Tibial nerve (tissue), 4 donors: ENCODE measurements at places on chromosomes 13 and 19. TPM values are rescaled to one million over a fixed set of nuclear protein-coding genes. Genes with fewer than 3 reads are reported as not detected.

ATP4A gene
- not detected for total RNA-seq

ODAD3 gene
- not detected for total RNA-seq

RASL11A gene
- total RNA-seq, result 45.0 TPM

PLA2G4C gene
- 13.1 TPM for total RNA-seq

ADGRL1 gene
- total RNA-seq, result 13.2 TPM

TEAD2 gene
- total RNA-seq, result 39.0 TPM

- no peak for DNase-seq
- H3K4me1 ChIP-seq, result no peaks in the 10 kb centered on the region
- H3K36me3 ChIP-seq, result no peaks in the 10 kb centered on the region
- no peak overlapping the region for H3K4me3 ChIP-seq
Observed at GRCh38 chr13:41426047-41426446, 31.3 kb upstream of the RGCC start.

- H3K36me3 ChIP-seq, result no peaks in the 10 kb centered on the region
- H3K27ac ChIP-seq, result no peak overlapping the region
- no peak overlapping the region for H3K4me3 ChIP-seq
- no peak for DNase-seq
Observed at GRCh38 chr13:67630640-67631039, 400.5 kb upstream of the PCDH9 start.

DNA sequence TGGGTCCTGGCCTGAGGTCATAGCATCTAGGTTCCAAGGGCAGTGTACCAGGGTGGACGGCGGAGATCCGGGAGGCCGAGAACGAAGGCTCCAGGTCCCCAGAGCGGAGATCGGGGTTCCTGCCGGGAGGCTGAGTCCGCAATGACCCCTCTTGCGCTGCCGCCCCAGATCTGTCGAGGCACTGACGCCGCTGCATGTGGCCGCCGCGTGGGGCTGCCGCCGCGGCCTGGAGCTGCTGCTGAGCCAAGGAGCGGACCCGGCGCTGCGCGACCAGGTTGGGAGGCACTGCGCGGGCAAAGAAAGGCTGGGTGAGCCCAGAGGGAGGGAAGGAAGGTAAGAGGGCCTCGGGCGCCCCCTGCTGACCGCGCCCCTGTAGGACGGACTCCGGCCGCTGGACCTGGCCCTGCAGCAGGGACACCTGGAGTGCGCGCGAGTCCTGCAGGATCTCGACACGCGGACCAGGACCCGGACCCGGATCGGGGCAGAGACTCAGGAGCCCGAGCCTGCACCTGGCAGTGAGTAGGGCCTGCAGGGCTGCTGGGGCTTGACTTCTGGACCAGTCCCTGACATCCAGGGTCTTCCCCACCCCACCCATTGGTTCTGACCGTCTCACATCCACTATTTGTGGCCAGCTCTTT is 906 bp downstream of the ANKLE1 start:
- peaks cover 19% of the 10 kb centered on the region for H3K4me1 ChIP-seq
- no peaks in the 10 kb centered on the region for H3K27me3 ChIP-seq
- H3K27ac ChIP-seq, result no peak overlapping the region
- peak overlapping the region; percentile 41 for H3K4me3 ChIP-seq

GRCh38 chr13:104086759-104087158 is 1020.5 kb upstream of the SLC10A2 start:
- no peak overlapping the region for H3K27ac ChIP-seq
- H3K4me1 ChIP-seq, result no peaks in the 10 kb centered on the region
- H3K4me3 ChIP-seq, result no peak overlapping the region

GRCh38 chr13:100102042-100102441 is 13.1 kb downstream of the PCCA start:
- no peak overlapping the region for H3K27ac ChIP-seq
- H3K27me3 ChIP-seq, result no peaks in the 10 kb centered on the region
- peaks cover 16% of the 10 kb centered on the region for H3K36me3 ChIP-seq
- no peak overlapping the region for H3K4me3 ChIP-seq
- H3K4me1 ChIP-seq, result peaks cover 31% of the 10 kb centered on the region
- DNase-seq, result no peak

DNA sequence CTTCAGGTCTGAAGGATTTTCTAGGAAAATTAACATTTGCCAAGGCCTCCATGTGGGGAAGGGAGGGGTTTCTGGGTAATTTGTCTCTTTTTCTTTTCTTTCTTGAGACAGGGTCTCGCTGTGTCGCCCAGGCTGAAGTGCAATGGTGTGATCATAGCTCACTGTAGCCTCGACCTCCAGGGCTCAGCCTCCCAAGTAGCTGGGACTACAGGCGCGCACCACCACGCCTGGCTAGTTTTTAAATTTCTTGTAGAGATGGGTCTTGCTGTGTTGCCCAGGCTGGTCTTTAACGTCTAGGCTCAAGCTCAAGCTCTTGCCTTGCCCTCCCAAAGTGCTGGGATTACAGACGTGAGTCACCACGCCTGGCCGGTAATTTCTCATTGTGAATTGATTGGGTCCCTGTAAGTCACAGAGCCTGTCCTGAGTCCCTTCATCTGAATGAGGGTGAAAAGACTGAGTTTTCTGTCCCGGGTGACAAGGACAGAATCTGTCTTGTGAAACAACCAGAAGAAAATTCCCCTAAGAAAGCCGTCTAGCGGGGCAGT is 10.0 kb upstream of the SPC24 start:
- H3K4me1 ChIP-seq, result peaks cover 34% of the 10 kb centered on the region
- H3K27me3 ChIP-seq, result no peaks in the 10 kb centered on the region
- H3K36me3 ChIP-seq, result peaks cover 15% of the 10 kb centered on the region
- DNase-seq, result no peak
- H3K27ac ChIP-seq, result peak overlapping the region; percentile 75

DNA sequence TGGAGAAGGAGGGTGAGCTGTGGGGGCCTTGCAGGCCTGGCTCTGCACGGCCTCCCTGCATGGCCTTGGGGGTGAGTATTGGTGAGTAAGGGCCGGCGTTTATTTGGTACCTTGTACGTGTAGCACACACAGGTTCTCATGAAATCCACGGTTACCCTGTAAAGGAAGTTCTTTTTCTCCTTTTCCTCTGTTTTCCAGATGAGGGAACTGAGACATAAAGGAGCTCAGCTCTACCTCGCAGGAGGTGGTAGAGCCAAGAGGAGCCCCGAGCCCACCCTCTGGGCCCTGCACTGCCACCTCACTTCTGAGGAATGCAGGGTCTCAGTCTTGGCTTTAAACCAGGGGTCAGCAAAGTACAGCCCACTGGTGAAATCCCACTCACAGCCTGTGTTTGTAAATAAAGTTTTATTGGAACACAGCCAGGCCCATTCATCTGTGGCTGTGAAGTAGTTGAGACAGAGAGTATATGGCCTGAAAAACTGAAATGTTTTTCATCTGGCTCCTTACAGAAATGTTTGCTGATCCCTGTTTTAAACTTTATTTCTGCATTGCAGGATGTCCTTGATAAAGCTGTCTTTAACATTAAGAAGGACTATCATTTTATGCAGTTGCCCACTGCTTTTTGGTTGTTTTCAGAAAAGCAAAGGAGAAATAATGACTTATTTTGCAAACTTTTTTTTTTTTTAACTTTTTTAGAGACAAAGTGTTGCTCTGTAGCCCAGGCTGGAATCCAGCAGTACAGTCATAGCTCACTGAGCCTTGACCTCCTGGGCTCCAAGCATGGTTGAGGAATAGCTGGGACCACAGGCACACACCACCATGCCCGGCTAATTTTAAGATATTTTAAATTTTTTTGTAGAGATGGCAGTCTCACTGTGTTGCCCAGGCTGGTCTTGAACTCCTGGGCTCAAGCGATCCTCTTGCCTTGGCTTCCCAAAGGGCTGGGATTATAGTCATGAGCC is 6.4 kb downstream of the EPN1 start:
- no peaks in the 10 kb centered on the region for H3K27me3 ChIP-seq
- DNase-seq, result no peak
- H3K36me3 ChIP-seq, result peaks cover 91% of the 10 kb centered on the region
- H3K27ac ChIP-seq, result no peak overlapping the region
- H3K4me3 ChIP-seq, result no peak overlapping the region

GRCh38 chr19:49681830-49682229 is 4.8 kb downstream of the PRMT1 start:
- no peak for DNase-seq
- no peak overlapping the region for H3K27ac ChIP-seq
- H3K4me1 ChIP-seq, result peaks cover 26% of the 10 kb centered on the region

DNA sequence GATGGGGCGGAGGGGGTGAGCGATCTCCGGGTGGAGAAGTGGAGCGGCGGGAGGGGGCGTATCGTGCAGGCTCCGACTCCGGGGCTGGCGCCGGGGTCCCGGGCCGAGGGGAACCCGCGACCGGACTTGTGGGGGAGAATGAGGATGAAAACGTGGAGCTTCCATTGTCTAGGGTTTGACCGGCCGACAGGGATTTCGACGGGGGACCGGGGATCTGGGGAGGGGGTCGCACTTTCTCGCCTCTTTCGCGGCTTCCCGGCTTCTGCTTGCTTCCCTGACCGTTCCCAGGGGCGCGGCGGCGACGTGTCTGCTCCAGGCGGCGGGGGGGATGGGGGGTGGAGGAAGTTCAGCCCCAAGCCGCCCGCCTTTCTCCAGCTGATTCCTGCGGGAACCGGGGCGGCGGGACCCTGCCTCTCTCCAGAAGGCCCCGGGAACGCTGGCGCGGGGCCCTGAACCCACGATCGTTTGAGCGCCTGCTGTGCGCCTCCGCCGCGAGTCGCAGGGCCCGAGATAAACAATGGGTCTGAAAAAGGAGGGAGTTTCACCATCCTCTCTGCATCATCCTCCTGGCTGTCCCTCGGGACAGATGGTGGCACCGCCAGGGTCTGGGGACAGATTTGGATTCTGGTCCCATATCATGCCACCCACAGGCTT is 790 bp downstream of the TPM4 start:
- H3K36me3 ChIP-seq, result no peaks in the 10 kb centered on the region
- peaks cover 47% of the 10 kb centered on the region for H3K4me1 ChIP-seq
- peak; percentile 64 for DNase-seq
- H3K4me3 ChIP-seq, result peak overlapping the region; percentile 90
- H3K27me3 ChIP-seq, result no peaks in the 10 kb centered on the region

- peaks cover 11% of the 10 kb centered on the region for H3K36me3 ChIP-seq
- H3K27me3 ChIP-seq, result no peaks in the 10 kb centered on the region
- peak overlapping the region; percentile 62 for H3K4me3 ChIP-seq
- H3K27ac ChIP-seq, result peak overlapping the region; percentile 64
- H3K4me1 ChIP-seq, result peaks cover 69% of the 10 kb centered on the region
- DNase-seq, result no peak
Observed at GRCh38 chr19:48714759-48715675, 4.5 kb downstream of the MAMSTR start.

- H3K4me3 ChIP-seq, result no peak overlapping the region
- H3K36me3 ChIP-seq, result no peaks in the 10 kb centered on the region
- no peaks in the 10 kb centered on the region for H3K4me1 ChIP-seq
- DNase-seq, result no peak
Observed at GRCh38 chr19:28563964-28564921, 648.7 kb downstream of the UQCRFS1 start.

GRCh38 chr13:69616396-69616795 is 491.2 kb upstream of the ATXN8OS start:
- H3K36me3 ChIP-seq, result no peaks in the 10 kb centered on the region
- H3K4me3 ChIP-seq, result no peak overlapping the region
- no peaks in the 10 kb centered on the region for H3K4me1 ChIP-seq
- H3K27me3 ChIP-seq, result no peaks in the 10 kb centered on the region
- DNase-seq, result no peak

GRCh38 chr13:106143930-106144709 is 391.3 kb downstream of the EFNB2 start:
- no peaks in the 10 kb centered on the region for H3K4me1 ChIP-seq
- H3K36me3 ChIP-seq, result no peaks in the 10 kb centered on the region
- DNase-seq, result no peak
- no peaks in the 10 kb centered on the region for H3K27me3 ChIP-seq

GRCh38 chr19:10611907-10612306 is 13.4 kb upstream of the SLC44A2 start:
- no peaks in the 10 kb centered on the region for H3K27me3 ChIP-seq
- H3K27ac ChIP-seq, result peak overlapping the region; percentile 93
- H3K36me3 ChIP-seq, result no peaks in the 10 kb centered on the region
- DNase-seq, result no peak
- peaks cover 31% of the 10 kb centered on the region for H3K4me1 ChIP-seq

DNA sequence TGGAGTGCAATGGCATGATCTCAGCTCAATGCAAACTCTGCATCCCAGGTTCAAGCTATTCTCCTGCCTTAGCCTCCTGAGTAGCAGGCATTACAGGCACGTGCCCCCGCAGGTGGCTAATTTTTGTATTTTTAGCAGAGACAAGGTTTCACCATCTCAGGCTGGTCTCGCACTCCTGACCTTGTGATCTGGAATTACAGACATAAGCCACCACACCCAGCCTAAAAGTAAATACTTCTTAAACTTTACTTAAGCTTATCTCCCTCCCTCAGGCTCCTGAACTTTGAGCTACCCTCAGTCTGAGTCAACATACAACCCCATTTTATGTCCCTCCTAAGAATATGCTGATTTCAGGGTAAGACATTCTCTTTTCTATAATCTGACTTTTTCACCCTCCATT is 66.1 kb downstream of the ZNF486 start:
- no peaks in the 10 kb centered on the region for H3K36me3 ChIP-seq
- no peak overlapping the region for H3K27ac ChIP-seq
- peaks cover 6% of the 10 kb centered on the region for H3K4me1 ChIP-seq
- no peak for DNase-seq
- no peak overlapping the region for H3K4me3 ChIP-seq

DNA sequence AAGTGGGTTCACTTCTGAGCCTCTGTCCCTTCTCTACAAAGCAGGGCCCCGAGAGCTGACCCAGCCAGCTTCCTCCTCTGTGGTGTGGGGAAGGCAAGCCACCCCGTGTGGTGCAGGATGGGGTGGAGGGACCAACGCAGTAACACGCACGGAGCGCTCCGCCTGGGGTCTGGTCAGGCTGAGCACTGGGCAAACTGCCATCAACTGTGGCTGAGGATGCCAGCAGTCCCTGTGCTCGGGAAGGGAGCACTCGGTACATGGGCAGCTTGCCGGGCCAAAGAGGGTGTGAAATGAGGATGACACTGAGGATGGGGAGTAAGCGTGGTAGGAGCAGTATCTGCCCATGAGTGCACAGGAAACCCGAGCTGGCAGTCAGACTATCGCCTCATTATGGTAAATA is 7.6 kb upstream of the GMIP start:
- H3K36me3 ChIP-seq, result peaks cover 14% of the 10 kb centered on the region
- H3K4me3 ChIP-seq, result no peak overlapping the region

DNA sequence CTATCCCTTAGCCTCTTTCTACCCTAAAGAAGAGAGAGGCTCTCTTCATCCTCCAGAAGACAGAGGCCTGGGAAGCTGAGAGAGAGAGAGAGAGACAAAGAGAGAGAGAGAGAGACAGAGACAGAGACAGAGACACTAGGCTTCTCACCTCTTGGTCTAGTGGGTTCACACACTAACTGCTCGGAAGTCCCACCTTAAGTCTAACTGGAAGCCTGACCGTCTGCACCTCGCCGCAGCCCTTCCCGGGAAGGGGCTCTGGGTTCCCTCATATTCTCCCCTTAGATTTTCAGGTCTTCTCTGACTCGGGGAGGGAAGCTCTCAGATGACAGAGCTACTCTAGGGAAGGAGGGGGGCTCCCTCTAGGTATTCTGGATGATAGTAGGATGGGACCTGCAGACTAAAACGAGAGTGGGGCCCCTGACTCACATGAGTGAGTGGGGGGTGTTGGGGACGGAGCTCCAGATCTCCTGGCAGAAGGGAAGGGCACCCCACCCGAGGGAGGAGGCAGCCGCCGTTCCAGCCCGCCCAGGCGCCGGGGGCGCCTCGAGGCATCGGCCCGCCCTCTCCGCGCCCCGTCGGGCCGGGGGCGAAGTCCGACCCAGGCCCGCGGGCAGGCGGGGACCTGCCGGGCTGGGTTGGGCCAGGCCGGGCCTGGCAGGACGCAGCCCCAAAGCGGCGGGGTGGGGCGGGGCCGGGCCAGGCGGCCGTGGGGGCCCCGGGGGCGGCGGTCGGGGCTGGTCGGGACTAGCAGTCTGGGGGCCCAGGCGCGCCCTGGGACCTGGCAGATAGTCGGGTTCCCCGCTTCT is 2.0 kb upstream of the JUNB start:
- no peaks in the 10 kb centered on the region for H3K4me1 ChIP-seq
- H3K4me3 ChIP-seq, result peak overlapping the region; percentile 98
- no peaks in the 10 kb centered on the region for H3K27me3 ChIP-seq
